CD4-positive, alpha-beta T cell treated with Interleukin-6 for 4 hours (primary cell): ENCODE measurements at places on chromosomes 1 and 21.

DNA sequence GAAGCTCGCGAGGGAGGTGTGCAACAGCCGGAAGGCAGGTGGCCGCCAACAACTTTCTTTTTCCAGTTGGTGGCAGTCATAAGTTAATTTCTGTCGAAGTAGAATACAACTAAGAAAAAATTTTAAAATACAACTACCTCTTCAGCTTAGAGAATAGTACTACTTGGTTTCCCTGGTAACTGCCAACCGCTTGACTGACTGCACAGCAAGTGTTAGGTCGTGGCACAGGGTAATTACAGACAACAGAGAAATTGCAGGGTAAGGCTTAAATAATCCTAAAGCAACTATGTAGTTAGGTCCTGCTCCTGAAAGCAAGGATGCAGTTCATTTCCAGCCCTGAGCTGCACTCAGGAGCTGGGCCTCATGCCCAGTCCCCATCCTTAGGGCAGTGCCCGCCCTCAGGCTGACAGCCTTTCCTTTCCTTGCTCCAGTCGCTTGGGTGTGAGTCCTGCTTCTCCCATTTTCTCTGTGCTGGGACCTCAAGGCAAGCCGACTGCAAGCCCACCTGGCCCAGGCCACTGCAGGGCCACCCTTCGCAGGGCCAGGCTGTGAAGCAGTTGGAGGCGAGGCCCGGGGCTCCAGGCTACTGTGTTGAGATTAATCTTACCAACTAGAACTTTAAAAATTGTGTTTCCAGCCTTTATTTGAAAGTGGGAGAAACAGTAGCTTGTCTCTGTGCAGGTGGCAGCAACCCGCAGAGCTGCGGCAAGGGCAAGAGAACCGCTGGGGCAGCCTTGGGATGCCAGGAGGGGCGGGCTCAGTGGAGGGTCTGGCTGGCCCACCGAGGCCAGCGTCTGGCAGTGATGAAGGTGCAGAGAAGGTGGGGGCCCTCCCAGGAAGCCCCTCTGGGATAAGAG, 148.3 kb downstream of the PCBP3 start:
- no peak for DNase-seq

- no peak for DNase-seq
These were observed 4.6 kb downstream of the LRRC8B start for GRCh38 chr1:89529196-89529595.

GRCh38 chr1:183226963-183227362, 40.9 kb downstream of the LAMC2 start:
- no peak for DNase-seq

- no peak for DNase-seq
These were observed 401 bp downstream of the ITLN1 start for GRCh38 chr1:160884579-160884978.

GRCh38 chr1:107138767-107139445, 1.9 kb upstream of the NTNG1 start:
- DNase-seq: no peak

- no peak for DNase-seq
These were observed 104.7 kb downstream of the SNX7 start for GRCh38 chr1:98766255-98766654.

DNA sequence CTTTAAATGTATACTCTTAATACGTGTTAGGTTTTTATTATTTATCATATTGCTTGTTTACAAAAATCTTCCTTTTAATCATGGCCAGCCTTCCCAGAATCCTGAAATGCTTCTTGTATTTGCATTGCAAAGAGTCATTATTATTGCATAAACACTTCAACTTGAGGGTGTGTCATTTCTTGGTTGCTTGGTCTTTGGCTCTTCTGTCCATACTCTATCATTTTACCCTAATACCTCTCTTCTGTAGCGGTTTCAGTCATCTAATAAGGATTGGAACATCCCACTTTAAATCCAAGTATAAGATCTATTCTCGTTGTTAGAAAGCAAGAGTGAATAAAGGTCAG, 200.6 kb upstream of the CACYBP start:
- no peak for DNase-seq

- DNase-seq: no peak
These were observed 3.0 kb upstream of the LACTBL1 start for GRCh38 chr1:22975694-22976093.

- peak; percentile 66 for DNase-seq
These were observed 3.1 kb upstream of the ARHGEF2 start for GRCh38 chr1:155981266-155982088.

DNA sequence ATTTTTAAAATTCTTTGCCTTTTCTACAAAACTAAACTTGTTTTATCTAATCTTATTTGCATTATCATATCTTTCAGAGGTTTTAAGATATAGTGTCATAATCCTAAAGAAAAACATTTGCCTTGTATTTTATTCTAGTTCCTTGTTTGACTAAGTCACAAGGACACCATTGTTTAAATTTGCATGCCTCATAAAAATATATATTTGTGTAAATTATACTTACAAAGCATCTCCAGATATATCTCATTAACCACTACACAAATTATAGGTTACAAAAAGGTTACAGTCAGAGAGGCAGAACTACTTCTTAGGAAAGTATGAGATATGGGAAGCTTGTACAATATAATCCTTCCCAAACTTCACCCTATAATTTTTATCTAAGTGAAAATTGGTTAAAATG, 4.2 kb upstream of the RGS13 start:
- DNase-seq: no peak

DNA sequence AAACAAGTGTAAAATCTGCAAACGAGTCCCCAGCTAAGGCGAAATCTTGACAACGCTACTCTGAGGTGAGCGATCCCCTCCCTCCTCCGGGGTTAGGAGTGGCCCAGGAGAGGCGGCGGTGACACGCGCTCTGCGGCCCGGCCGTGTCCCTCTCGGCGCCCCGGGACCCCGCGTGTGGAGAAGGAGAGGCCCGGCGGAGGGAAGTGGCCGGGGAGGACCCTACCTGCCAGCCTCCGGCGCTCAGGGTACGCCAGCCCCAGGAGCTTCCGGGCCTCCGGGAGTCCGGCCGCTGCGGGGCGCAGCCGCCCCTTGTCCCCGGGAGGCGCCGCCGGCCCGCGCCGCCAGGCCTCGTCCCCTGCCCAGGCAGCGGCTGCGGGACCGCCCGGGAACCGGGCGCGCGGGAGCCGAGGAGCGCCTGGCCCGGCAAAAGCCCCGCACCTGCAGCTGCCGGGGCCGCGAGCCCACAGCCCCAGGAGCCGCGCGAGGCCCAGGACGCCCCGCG, 543 bp downstream of the ABCB10 start:
- DNase-seq: peak; percentile 44

GRCh38 chr1:47871799-47872353, 125.3 kb downstream of the TRABD2B start:
- no peak for DNase-seq

- no peak for DNase-seq
These were observed 11.1 kb downstream of the ECE1 start for GRCh38 chr1:21278860-21279845.

- no peak for DNase-seq
These were observed 9.8 kb downstream of the DISP1 start for GRCh38 chr1:222824641-222825040.

GRCh38 chr1:208045463-208046260, 134.7 kb upstream of the CD34 start:
- DNase-seq: no peak

- DNase-seq: no peak
These were observed 58.6 kb upstream of the C8B start for GRCh38 chr1:57024428-57024827.

DNA sequence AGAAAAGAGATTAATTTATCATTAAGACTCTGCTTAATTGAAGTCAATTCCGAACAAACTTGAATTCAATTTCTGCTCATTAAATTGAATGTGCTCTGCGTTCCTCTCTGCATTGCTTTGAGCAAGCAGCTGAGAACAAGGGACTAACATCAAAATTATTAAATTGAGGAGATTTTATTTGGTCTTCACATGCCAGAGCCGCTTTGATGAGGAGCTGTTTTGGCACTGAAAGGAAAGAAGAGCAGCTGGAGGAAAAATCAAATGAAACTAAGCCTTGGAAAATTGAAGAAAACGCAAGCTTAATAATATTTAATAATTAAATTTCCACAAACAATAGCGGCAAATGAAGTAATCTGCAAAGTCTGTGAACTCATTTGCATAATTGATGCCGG, 222.0 kb upstream of the PKN2 start:
- no peak for DNase-seq

DNA sequence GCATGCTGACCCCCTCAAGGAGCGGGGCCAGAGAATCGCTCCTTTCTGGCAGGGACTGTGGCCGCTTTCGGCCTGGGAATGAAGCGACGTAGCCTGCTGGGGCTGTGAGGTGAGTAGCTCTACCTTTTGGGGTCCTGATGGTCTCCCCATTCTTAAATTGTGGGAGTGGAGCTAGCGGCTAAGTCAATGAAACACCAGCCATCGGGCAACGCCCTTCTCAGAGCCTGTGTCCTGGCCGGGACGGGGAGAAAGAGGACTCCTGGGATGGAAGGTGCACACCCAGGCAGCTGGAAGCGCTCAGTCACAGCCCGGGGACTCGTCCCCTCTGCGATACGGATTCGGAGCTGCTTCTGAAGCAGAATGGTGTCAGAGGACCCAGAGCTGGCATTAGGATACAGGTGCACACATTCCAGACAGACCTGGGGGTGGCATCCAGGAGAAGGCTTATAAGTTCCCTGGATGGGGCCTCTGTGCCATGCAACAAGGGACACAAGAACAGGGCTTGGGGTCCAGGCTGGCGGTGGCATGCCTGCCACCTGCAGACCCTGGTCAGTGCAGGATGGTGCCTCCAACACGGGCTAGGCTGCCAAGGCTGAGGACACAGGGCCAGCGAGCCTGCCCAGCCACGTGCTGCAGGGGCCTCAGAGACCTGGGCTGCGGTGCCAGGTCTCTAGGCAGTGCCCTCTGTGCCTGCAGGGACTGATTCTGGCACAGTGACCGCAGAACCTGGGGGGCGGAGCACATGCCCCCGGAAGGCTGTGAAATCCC, 945 bp upstream of the WNT9A start:
- DNase-seq: no peak

DNA sequence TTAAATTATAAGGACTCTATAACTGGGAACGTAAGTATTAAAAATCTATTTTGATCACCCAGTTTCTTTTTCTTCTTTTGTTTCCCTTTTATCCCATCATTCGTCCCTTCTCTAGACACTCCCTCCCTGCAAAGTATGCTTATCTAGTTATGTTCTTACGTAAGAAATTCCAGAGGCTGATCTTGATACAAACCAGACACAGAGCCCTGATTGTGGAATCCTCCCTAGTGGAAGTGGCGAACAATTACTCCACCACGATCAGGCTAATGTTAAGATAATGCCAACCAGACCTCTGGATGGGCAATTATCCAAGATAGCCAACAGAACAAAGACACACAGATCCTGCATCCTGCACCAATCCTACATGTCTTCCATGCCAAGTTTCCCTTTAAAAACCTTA, 1557.4 kb downstream of the PLA2G4A start:
- DNase-seq: no peak

GRCh38 chr1:12424087-12424529, 193.9 kb downstream of the DHRS3 start:
- DNase-seq: no peak

DNA sequence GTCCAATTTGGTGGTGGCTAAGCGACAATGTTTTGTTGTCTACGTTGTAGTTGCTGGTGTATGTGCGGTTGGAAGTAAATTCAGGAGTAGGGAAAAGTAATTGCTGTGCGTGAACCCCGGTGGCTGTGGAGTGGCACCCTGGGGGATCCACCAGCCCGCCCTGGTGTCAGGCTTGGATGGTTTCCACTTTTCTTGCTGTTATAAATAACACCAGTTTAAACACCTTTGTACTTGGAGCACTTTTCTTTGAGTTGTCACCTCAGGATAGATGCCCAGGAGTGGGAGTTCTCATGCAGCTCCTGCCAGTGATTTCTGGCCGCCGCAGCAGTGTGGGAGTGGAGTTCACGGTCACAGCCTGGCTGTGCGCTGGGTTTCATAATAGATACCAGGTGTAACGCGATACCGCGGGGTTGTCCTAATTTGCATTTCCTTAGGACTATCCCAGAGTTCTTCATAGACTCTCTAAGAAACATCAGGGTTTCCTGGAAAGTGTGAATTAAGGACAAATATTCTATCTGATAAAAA, 12.8 kb upstream of the TMEM200B start:
- no peak for DNase-seq

DNA sequence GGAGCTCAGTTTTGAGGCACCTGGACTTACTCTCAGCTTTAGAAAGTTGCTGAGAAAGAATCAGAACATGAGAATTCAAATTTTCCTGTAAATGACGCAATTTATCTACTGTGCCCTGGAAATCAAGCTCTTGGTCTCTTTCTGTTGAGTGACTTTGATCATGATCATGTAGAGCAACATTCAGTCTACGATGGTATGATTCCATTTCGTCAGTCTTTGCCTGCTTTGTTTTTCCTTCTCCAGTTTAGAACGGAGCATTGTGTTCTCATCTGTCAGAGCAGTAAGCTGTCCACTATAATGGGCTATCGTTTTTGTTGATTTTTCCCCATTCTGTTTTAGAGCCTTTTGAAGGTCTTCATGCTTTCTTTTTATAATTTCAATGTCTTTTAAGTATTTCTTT, 20.7 kb downstream of the SFT2D2 start:
- DNase-seq: no peak

DNA sequence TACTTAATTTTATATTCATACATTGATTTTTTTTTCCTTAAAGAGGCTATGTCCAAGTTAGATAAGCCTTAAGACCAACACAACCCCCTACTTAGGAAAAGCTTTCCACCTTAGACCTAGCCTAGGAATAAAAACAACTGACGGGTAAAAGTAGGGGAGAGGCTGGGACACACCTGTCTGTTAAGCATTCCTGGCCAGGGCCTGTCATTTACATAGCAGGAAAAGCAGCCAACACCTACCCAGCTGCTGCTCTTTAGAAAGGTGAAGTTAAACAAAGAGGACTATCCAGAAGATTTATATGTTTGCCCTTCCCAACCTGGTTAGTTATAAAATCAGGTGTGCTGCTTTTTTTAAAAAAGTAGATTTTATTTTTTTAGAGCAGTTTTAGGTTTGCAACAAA, 29.1 kb upstream of the SAMD13 start:
- no peak for DNase-seq

DNA sequence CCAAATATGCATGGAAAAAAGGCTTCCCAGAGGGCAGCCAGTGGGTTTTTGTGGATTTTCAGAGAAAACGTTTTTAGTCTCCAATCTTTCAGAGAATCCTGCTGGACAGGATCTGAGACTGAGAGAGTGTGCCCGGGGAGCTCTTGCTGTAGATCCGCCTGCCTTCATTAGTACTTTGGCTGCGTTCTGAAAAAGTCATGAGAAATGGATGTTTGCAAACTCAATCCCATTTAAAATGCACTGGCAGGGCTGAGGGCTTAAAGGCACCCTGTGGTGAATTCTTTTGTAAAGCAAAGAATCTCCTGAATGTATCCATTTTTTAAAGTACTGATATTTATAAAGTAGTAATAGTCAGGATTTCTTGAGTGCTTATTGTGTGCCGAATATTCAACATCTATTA, 22.2 kb downstream of the FOXD2 start:
- DNase-seq: no peak

GRCh38 chr1:110084227-110085078, 14.0 kb upstream of the ALX3 start:
- peak; percentile 20 for DNase-seq

- DNase-seq: no peak
These were observed 95.8 kb downstream of the PSMG1 start for GRCh38 chr21:39087238-39088030.

- no peak for DNase-seq
These were observed 12.4 kb downstream of the ALX3 start for GRCh38 chr1:110057963-110058518.
